Left kidney (tissue), 8 donors: ENCODE measurements at places on chromosomes 2 and 18.

DNA sequence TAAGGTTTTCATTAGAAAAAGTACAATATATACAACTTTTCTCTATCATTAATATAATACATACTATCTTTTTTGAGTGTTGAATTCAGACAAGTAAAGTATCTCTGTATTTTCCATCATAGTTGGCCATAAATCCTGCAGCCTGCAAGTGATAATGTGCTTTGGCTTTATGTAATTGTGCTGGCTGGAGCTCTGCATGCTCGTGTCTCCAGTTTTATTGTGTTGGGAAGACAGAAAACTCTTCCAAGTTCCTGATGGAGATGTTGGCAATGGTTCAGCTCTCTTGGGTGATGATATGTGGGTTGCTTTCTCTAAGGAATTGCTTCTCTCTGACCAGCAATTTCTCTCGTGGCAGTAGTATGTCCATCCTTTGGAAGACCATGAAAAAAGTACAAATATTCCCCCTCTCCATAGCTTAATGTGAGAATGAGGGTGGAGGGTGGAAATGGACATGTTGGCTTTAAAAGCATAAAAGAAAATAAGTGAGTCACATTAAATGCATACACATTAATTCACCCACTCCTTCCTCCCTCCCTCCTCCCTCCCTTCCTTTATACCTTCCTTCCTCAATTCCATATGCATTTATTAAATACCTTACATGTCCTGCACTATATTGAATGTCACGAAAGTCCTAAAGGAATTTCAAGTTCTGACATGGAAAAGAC is 344.2 kb downstream of the MTX2 start:
- no peak for DNase-seq

DNA sequence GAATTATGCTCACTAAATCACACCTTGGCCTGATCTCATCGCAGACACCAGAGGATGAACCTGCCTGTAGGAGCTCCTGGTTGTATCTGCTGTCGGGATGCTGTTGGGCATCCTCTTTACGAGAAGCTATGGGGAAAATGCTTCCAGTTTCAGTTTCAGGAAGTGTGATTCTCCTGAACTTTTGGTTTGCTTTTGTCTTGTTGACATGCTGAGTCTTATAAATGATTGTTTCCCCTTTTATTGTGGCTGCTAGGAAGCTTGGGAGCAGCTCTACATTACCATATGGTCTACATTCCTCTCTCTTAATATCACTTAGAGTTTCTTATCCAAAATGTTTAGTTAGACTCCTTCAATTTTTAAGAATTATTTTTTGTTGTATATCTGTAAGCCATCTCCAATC is 227.5 kb downstream of the MTX2 start:
- no peak for DNase-seq

GRCh38 chr2:143629340-143629739 is 500.1 kb downstream of the ARHGAP15 start:
- no peak for DNase-seq

DNA sequence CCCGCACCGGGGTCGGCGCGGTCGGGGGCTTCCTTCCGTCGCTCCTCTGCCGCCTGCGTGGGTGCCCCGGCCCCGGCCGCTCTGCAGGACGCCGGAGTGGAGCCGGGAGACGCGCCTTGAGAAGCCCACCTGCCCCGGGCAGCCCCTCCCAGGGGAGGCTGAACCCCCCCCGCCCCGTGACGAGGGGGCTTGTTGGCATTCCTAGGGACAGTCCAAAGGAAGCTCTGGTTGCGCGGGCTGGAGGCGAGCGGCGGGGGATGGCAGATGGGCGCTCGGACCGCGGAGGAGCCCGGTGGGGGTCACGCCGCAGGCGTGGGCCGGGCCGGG is 133.5 kb upstream of the MGAT5 start:
- peak; percentile 19 for DNase-seq

DNA sequence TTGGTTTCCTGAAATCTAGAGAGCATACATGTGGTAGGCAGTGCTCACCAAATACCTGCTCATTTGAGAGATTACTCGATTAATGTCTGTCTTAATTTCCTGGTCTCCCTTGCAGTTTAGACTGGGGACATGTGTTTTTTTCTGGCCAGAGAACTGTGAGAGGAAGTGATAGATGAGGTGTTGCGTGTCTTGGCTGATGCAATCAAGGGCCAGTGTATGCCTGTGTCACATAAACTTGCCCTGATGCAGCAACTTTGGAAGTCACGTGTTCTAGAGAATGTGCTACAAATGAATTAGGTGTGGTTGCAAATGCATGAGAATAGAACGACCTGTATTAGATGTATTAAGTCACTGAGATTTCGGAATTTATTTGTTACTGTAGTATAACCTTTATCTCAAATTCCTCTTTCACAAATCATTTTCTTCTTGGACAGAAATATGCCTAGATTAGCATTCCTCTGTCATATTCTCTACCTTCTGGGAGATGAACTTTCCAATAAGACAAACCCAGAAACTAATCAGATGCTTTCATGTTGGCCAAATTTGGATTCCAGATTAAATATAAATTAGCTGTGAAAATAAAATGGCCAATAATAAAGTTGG is 9.9 kb upstream of the IL1A start:
- DNase-seq: no peak

GRCh38 chr2:69969991-69970390 is 8.6 kb upstream of the ASPRV1 start:
- no peak for DNase-seq

DNA sequence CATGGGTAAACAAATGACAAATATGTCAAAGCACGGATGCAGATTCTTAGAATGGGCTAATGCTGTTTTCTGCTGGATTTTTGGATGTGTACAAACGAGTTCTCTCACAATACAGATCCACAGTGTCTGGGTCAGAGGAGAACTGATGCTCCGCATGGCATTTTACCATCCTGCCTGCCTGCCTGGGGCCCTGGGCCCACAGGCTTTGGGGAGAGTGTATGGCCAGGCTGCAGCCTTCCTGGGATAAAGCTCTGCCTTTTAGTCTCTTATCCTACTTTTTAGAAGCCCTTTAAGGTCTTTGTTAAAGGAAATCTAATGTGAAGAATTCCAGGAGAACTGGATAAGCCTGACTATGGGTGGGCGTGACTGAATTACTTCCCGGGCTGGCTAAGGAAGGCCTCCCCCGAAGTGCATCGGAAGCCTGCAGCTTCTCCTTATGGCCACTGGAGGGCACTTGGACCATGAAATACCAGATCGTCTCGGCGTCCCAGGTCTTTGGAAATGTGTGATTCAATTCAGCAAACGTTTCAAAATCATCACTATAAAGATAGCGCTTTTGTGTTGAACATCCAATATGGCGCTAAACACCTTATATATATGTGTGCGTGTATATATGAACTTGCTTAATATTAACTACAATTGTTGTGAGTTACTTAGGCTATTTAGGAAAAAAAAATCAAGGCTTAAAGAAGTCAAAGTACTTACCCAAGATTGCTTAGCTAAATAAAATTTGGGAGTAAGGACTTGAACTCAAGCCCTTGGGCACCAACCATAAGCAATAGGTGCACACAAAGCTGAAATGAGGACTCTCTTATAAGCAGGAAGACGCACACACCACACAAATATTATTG is 15.2 kb upstream of the DNPEP start:
- peak; percentile 82 for DNase-seq

- no peak for DNase-seq
Observed at GRCh38 chr2:205858881-205859441, 176.7 kb downstream of the NRP2 start.
